ENCODE measurements at places on chromosomes 12 and 14. TPM values are rescaled to one million over a fixed set of nuclear protein-coding genes. Genes with fewer than 3 reads are reported as not detected.

Gene A2ML1
- not detected for total RNA-seq

Gene HOXC9
- not detected for total RNA-seq

Gene JPH4
- total RNA-seq, result not detected

DNA sequence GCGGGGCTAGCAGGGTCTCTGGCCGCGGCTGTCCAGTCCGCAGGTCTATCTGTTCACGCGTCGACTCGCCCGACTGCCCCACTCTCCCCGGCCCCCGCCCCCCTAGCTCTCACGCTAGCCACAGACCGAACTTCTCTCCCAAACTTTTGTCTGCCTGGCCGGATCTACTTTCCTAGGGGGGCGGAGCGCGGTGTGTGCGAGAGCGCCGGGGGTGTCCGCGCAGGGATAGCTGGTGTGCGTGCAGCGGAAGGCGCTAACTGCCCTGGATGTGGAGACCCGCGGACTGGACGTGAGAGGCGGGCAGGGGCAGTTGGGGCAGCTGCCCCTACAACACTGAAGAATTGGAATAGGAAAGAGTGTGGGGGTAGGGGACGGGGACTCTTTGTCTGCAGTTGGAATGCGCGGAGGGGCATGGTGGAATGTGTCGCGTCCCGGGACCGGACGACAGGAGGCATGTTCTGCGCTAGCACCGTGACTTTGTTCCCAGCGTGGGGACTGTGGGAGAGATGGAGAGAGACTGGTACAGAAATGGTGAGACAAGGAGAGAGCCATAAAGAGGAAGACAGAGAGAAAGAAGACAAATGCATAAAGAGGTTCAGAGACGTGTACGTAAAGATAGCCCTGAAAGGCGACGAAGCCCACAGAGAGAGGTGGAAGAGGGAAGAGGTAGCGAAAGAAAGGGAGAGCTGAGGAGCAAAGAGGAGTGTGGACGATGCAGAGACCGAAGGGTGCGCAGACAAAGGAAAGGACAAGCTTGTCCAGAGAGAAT is at the start of gene AJUBA:
TSS of gene AJUBA (minus strand) at position 75 of the 769 bp plus-strand sequence. CDS start 285 bp downstream, outside the sequence.
- no peak within 1 kb of the TSS for H3K4me3 ChIP-seq
- no peaks in the 10 kb centered on the region for H3K36me3 ChIP-seq
- DNase-seq, result no peak
- H3K27me3 ChIP-seq, result no peaks in the 10 kb centered on the region
- H3K27ac ChIP-seq, result no peak within 1 kb of the TSS

- no peaks in the 10 kb centered on the region for H3K36me3 ChIP-seq
- H3K4me3 ChIP-seq, result no peak overlapping the region
- H3K4me1 ChIP-seq, result no peaks in the 10 kb centered on the region
Observed at GRCh38 chr14:92960706-92961566, 38.0 kb downstream of the CHGA start.

- H3K27ac ChIP-seq, result no peak overlapping the region
- H3K4me3 ChIP-seq, result no peak overlapping the region
- peaks cover 55% of the 10 kb centered on the region for H3K36me3 ChIP-seq
- no peak for DNase-seq
- no peaks in the 10 kb centered on the region for H3K27me3 ChIP-seq
Observed at GRCh38 chr12:43737646-43738045, 20.9 kb downstream of the PUS7L start.

GRCh38 chr12:50005175-50005574 is 20.1 kb downstream of the RACGAP1 start:
- H3K4me3 ChIP-seq, result no peak overlapping the region
- peaks cover 45% of the 10 kb centered on the region for H3K4me1 ChIP-seq
- DNase-seq, result no peak

- no peak for DNase-seq
- H3K4me3 ChIP-seq, result no peak overlapping the region
- no peaks in the 10 kb centered on the region for H3K36me3 ChIP-seq
Observed at GRCh38 chr12:98883231-98883630, 238.1 kb downstream of the APAF1 start.

- DNase-seq, result no peak
- peaks cover 26% of the 10 kb centered on the region for H3K36me3 ChIP-seq
- H3K4me3 ChIP-seq, result no peak overlapping the region
- no peaks in the 10 kb centered on the region for H3K27me3 ChIP-seq
- H3K27ac ChIP-seq, result no peak overlapping the region
Observed at GRCh38 chr12:19461999-19462398, 22.7 kb downstream of the AEBP2 start.

Measured in Karpas-422 (cell line).